CD4-positive, alpha-beta T cell treated with Interleukin-4 for 4 hours (primary cell): ENCODE measurements at places on chromosomes 2 and 18.
A peak's percentile ranks its signal among the peaks of the same experiment; 100 is the strongest.

GRCh38 chr2:110674620-110675555, 3.0 kb downstream of the BUB1 start:
- DNase-seq = peak; percentile 79

GRCh38 chr2:32952761-32953476, 6.2 kb downstream of the LTBP1 start:
- DNase-seq = no peak

DNA sequence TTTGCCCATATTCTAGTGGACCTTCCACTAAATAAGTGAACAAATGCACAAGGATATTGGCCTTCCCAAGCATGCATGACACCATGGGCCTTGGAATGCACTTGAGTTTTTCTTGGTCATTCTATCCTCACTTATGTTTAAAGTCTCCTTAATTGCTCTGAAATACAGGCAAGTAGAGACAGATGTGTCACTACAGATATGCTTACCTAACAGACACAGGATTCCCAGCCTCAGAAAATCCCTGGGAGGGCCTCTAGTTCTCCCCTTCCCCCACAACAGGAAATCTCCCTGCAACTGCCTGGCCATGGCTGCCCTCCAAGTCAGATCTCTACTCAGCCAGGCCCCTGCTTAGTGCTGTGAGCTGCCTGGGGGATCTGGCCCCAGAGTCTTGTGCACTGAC, 445.2 kb downstream of the IRS1 start:
- no peak for DNase-seq

DNA sequence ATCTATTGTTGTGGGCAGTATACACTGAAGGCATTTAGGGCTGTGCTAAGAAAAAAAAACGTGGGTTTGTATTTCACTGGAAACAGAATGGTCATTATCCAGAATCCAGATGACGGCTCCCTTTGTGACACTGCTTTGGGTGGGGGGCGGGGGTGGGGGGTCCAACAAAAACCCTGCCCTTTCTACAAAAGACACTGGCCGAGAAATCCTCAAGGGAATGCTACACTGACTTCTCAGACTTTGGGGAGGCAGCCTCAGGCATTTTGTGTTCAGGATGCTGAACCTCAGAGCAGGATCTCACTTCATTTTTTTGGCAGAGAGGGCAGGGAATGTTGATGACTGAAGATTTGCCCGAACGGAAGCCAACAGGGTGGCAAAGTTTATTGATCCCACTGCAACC, 417.1 kb downstream of the HRH4 start:
- no peak for DNase-seq

DNA sequence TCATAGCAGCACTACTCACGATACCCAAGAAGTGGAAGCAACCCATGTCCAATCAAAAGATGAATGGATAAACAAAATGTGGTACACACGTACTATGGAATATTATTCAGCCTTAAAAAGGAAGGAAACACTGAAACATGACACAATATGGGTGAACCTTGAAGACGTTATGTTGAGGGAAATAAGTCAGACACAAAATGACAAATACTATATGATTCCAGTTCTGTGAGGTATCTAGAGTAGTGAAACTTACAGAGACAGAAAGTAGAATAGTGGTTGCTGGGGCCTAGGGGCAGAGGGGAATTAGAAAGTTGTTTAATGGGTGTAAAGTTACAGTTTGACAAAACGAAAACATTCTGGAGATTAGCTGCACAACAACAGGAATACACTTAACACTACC, 24.7 kb downstream of the TLK1 start:
- no peak for DNase-seq

- DNase-seq = no peak
Measured at GRCh38 chr18:30652387-30652786, 390.2 kb downstream of the DSC3 start.

- DNase-seq = no peak
Measured at GRCh38 chr18:30987467-30988241, 54.9 kb downstream of the DSC3 start.
